ENCODE measurements at places on chromosomes 2 and 18. TPM values are rescaled to one million over a fixed set of nuclear protein-coding genes. Genes with fewer than 3 reads are reported as not detected.

C18orf54 gene
- total RNA-seq = 20.0 TPM

TYMS gene
- 15.5 TPM for total RNA-seq

DNAJC27 gene
- total RNA-seq = 17.9 TPM

DCDC2C gene
- not detected for total RNA-seq

UGT1A3 gene
- total RNA-seq = not detected

PLGLB2 gene
- 0.86 TPM for total RNA-seq

SERPINB11 gene
- total RNA-seq = not detected

CCDC74B gene
- total RNA-seq = 0.29 TPM

NT5C1B gene
- not detected for total RNA-seq

MYO3B gene
- 0.22 TPM for total RNA-seq

BARD1 gene
- 33.6 TPM for total RNA-seq

PJVK gene
- 2.0 TPM for total RNA-seq

CRACDL gene
- total RNA-seq = 2.1 TPM

IFIH1 gene
- total RNA-seq = not detected

STEAP3 gene
- total RNA-seq = 2.1 TPM

PAX3 gene
- 31.2 TPM for total RNA-seq

RBM43 gene
- 1.1 TPM for total RNA-seq

SMIM21 gene
- total RNA-seq = not detected

MAP3K20 gene
- total RNA-seq = 0.76 TPM

CFC1 gene
- 1.8 TPM for total RNA-seq

ESPNL gene
- 0.81 TPM for total RNA-seq

NTSR2 gene
- total RNA-seq = not detected

PCBP1 gene
- 301 TPM for total RNA-seq

PLEKHM3 gene
- total RNA-seq = 19.5 TPM

SCYGR3 gene
- not detected for total RNA-seq

RNF152 gene
- 16.9 TPM for total RNA-seq

UGT1A1 gene
- total RNA-seq = not detected

PLEK gene
- total RNA-seq = not detected

Measured in glutamatergic neuron (in vitro differentiated cells).